Tibial nerve (tissue), 4 donors: ENCODE measurements at places on chromosomes 6 and 20. TPM values are rescaled to one million over a fixed set of nuclear protein-coding genes. Genes with fewer than 3 reads are reported as not detected.
A peak's percentile ranks its signal among the peaks of the same experiment; 100 is the strongest.

GRCh38 chr6:24689964-24690363 lies 23.1 kb downstream of the ACOT13 start:
- no peaks in the 10 kb centered on the region for H3K27me3 ChIP-seq
- no peak for DNase-seq
- H3K4me3 ChIP-seq = no peak overlapping the region
- H3K4me1 ChIP-seq = no peaks in the 10 kb centered on the region
- H3K36me3 ChIP-seq = no peaks in the 10 kb centered on the region

RAMACL gene
- total RNA-seq = 8.5 TPM

GRCh38 chr20:21323640-21324039 lies 20.5 kb downstream of the XRN2 start:
- no peak overlapping the region for H3K4me3 ChIP-seq
- peaks cover 6% of the 10 kb centered on the region for H3K4me1 ChIP-seq
- H3K27ac ChIP-seq = no peak overlapping the region
- DNase-seq = no peak

GRCh38 chr6:30194797-30195690 lies 18.2 kb downstream of the TRIM26 start:
- peaks cover 91% of the 10 kb centered on the region for H3K36me3 ChIP-seq
- H3K27me3 ChIP-seq = no peaks in the 10 kb centered on the region
- no peak overlapping the region for H3K27ac ChIP-seq
- DNase-seq = no peak
- H3K4me3 ChIP-seq = no peak overlapping the region

MARCKS gene
- 182 TPM for total RNA-seq

GRCh38 chr6:84967965-84968364 lies 203.6 kb upstream of the TBX18 start:
- no peaks in the 10 kb centered on the region for H3K4me1 ChIP-seq
- no peak overlapping the region for H3K4me3 ChIP-seq
- H3K36me3 ChIP-seq = no peaks in the 10 kb centered on the region
- no peak overlapping the region for H3K27ac ChIP-seq
- H3K27me3 ChIP-seq = no peaks in the 10 kb centered on the region

GTSF1L gene
- total RNA-seq = not detected

- DNase-seq = no peak
- no peaks in the 10 kb centered on the region for H3K27me3 ChIP-seq
- H3K36me3 ChIP-seq = no peaks in the 10 kb centered on the region
- H3K27ac ChIP-seq = no peak overlapping the region
- no peaks in the 10 kb centered on the region for H3K4me1 ChIP-seq
- no peak overlapping the region for H3K4me3 ChIP-seq
These were observed 150.7 kb downstream of the FRK start for GRCh38 chr6:115909923-115910546.

GRCh38 chr20:7113577-7114466 lies 346.3 kb downstream of the BMP2 start:
- H3K27me3 ChIP-seq = no peaks in the 10 kb centered on the region
- DNase-seq = no peak
- no peak overlapping the region for H3K27ac ChIP-seq
- H3K36me3 ChIP-seq = no peaks in the 10 kb centered on the region

CUL7 gene
- total RNA-seq = 17.5 TPM

GRCh38 chr6:44733868-44734267 lies 346.4 kb downstream of the CDC5L start:
- no peaks in the 10 kb centered on the region for H3K36me3 ChIP-seq
- H3K27me3 ChIP-seq = no peaks in the 10 kb centered on the region
- H3K27ac ChIP-seq = no peak overlapping the region
- no peak for DNase-seq
- H3K4me3 ChIP-seq = no peak overlapping the region

MICA gene
- total RNA-seq = 15.9 TPM

GRCh38 chr20:16501301-16501700 lies 71.9 kb downstream of the KIF16B start:
- no peak for DNase-seq
- H3K36me3 ChIP-seq = no peaks in the 10 kb centered on the region

DNA sequence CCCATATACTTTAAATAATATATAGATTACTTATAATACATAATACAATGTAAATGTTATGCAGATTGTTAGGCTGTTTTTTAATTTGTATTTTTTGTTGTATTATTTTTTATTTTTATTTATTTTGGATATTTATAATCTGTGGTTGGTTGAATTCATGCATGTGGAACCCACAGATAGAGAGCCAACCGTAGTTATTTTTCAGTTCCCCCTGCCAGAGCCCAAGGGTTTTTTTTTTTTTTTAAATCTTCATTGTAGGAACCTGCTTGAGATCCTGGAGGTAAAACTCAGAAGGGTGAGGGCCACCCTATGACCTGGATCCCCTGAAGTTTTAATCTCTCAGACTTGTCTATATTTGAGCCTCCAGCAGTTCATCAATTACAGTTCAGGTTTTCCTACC lies 133.2 kb downstream of the B3GAT2 start:
- no peak overlapping the region for H3K27ac ChIP-seq
- no peak for DNase-seq
- no peak overlapping the region for H3K4me3 ChIP-seq
- H3K36me3 ChIP-seq = no peaks in the 10 kb centered on the region
- peaks cover 8% of the 10 kb centered on the region for H3K4me1 ChIP-seq
- H3K27me3 ChIP-seq = no peaks in the 10 kb centered on the region

GRCh38 chr20:33178726-33179125 lies 10.8 kb downstream of the BPIFA2 start:
- no peak overlapping the region for H3K27ac ChIP-seq
- H3K4me3 ChIP-seq = no peak overlapping the region
- no peaks in the 10 kb centered on the region for H3K36me3 ChIP-seq
- H3K27me3 ChIP-seq = no peaks in the 10 kb centered on the region
- H3K4me1 ChIP-seq = no peaks in the 10 kb centered on the region

INSM1 gene
- total RNA-seq = not detected

- H3K4me1 ChIP-seq = no peaks in the 10 kb centered on the region
- H3K27ac ChIP-seq = no peak overlapping the region
- no peak for DNase-seq
- no peak overlapping the region for H3K4me3 ChIP-seq
- no peaks in the 10 kb centered on the region for H3K27me3 ChIP-seq
- H3K36me3 ChIP-seq = no peaks in the 10 kb centered on the region
These were observed 9.1 kb upstream of the PRELID3B start for GRCh38 chr20:59051666-59052185.

DNA sequence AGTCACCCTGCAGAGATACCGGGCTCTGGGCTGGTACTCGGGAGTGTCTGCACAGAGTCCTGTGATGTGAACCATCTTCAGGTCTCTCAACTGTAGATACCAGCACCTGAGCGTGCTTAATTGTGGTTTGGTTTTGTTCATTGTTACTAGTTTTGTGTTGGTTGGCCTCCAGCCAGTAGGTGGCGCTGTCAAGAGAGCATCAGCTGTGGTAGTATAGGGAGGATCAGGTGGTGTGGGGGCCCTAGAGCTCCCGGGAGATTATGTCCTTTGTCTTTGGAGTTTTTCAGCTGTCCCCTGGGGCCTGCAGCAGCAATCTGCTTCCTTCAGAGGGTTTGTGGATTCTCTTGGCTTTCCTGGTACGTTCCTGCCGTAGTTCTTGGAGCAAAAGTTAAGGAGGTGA lies 67.9 kb downstream of the CDYL start:
- H3K4me3 ChIP-seq = no peak overlapping the region
- no peaks in the 10 kb centered on the region for H3K4me1 ChIP-seq
- H3K27me3 ChIP-seq = no peaks in the 10 kb centered on the region
- H3K36me3 ChIP-seq = no peaks in the 10 kb centered on the region
- H3K27ac ChIP-seq = no peak overlapping the region

- H3K27ac ChIP-seq = no peak overlapping the region
- no peaks in the 10 kb centered on the region for H3K4me1 ChIP-seq
- no peak overlapping the region for H3K4me3 ChIP-seq
- H3K36me3 ChIP-seq = no peaks in the 10 kb centered on the region
- H3K27me3 ChIP-seq = no peaks in the 10 kb centered on the region
- no peak for DNase-seq
These were observed 136.7 kb downstream of the MAP3K4 start for GRCh38 chr6:161128230-161128629.

GRCh38 chr6:168988801-168989200 lies 264.8 kb downstream of the THBS2 start:
- no peak overlapping the region for H3K4me3 ChIP-seq
- H3K4me1 ChIP-seq = no peaks in the 10 kb centered on the region
- H3K36me3 ChIP-seq = no peaks in the 10 kb centered on the region
- peak overlapping the region; percentile 6 for H3K27ac ChIP-seq
- no peaks in the 10 kb centered on the region for H3K27me3 ChIP-seq

GRCh38 chr6:20827798-20828197 lies 293.5 kb downstream of the CDKAL1 start:
- no peak overlapping the region for H3K4me3 ChIP-seq
- no peak for DNase-seq
- no peak overlapping the region for H3K27ac ChIP-seq
- no peaks in the 10 kb centered on the region for H3K27me3 ChIP-seq

DNA sequence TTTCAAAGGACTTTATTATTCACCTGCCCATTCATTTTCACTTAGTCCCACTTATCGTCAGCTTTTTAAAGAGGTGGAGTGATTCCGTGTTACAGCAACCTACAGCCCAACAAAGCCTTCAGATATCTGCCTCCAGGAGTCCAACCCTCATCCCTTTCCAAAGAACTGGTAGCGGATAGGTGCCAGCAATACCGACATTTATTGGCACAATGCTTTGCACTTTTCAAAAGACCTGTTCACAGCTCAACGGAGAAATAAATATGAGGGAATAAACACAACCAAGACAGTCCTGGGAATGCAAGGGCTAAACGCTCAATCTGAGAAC lies 819 bp upstream of the MTRF1L start:
- peak overlapping the region; percentile 84 for H3K27ac ChIP-seq
- no peaks in the 10 kb centered on the region for H3K27me3 ChIP-seq
- no peaks in the 10 kb centered on the region for H3K36me3 ChIP-seq
- H3K4me3 ChIP-seq = peak overlapping the region; percentile 63
- DNase-seq = no peak

DNA sequence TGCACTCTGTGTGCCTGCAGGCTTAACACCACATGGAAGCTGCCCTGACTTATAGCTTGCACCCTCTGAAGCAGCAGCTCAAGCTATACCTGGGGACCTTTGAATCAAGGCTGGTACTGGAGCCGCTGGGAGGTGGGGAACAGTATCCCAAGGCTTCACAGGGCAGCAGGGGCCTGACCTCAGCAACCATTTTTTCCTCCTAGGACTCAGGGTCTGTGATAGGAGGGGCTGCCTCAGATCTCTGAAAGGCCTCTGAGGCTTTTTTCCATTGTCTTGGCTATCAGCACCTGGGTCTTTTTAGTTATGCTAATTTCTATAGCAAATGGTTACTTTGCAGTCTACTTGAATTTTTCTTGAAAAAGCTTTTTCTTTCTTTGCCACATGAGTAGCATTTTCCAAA lies 80.2 kb upstream of the OPRM1 start:
- no peak overlapping the region for H3K27ac ChIP-seq
- no peak overlapping the region for H3K4me3 ChIP-seq
- no peak for DNase-seq
- H3K27me3 ChIP-seq = no peaks in the 10 kb centered on the region
- H3K36me3 ChIP-seq = no peaks in the 10 kb centered on the region
- no peaks in the 10 kb centered on the region for H3K4me1 ChIP-seq

DNA sequence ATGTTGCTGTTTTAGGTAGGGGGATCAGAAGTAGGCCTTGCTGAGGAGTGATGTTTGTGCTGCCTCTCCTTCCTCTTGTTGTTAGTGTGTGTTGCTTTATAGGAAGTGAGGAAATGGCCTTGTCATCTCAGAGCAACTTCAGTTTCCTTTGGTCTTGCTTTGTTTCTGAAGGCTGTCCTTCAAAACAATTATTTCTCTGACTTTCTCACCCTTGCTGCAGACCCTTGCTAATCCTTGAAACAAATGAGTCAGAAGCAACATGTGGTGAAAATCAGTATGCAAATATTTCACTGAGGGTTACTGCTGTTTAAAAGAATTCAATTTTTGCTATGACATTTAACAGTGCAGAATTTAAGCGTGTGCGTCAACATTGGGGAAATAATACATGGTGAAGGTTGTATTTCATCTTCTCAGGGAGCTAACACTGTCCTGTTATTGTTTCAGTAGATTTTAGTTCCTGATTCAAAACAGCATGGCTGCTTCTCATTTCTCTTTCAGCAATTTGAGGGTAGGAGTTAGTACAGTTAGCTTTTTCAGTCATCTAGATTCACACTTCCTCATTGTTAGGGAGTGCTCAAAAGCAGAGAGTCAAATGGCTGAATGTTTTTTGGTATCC lies 13.8 kb downstream of the RNF144B start:
- H3K27ac ChIP-seq = no peak overlapping the region
- no peak for DNase-seq
- no peaks in the 10 kb centered on the region for H3K36me3 ChIP-seq
- peaks cover 16% of the 10 kb centered on the region for H3K4me1 ChIP-seq
- no peak overlapping the region for H3K4me3 ChIP-seq

DNA sequence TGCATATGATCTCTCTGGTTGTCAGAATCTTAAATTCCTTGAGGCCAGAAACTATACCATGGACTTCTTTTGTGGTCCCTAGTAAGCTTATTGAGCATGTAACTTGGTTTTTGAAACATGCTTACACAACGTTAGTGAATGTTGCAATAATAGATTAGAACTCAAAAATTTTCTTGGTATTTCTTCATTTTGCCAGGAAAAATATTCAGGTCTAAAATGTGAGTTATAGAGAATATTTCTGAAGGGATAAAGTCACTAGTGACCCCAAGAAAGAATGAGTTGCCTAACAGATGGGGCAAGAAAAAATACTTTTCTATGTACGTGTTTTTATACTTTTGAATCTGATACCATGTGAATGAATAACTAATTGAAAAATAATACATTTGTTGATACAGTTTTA lies 195.4 kb downstream of the TFAP2A start:
- H3K27ac ChIP-seq = no peak overlapping the region
- no peaks in the 10 kb centered on the region for H3K36me3 ChIP-seq
- H3K4me1 ChIP-seq = no peaks in the 10 kb centered on the region
- H3K4me3 ChIP-seq = no peak overlapping the region

DNA sequence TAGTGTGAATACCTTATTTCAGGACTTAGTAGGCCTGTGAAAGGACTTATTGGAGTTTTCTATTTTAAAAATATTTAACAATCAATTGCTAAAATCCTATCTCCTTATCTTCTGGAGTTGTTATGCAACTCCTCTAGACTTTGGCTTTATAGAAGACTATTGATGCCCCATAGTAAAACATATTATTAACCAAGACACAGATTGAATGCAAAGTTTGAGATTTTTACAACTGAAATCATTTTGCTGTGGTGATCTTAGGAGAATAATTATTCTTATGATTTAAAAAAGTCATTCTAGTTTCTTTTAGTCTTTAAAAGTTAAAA lies 4.5 kb downstream of the HEY2 start:
- peaks cover 23% of the 10 kb centered on the region for H3K27me3 ChIP-seq
- DNase-seq = no peak
- no peak overlapping the region for H3K27ac ChIP-seq
- no peak overlapping the region for H3K4me3 ChIP-seq
- no peaks in the 10 kb centered on the region for H3K36me3 ChIP-seq
- peaks cover 4% of the 10 kb centered on the region for H3K4me1 ChIP-seq

- no peaks in the 10 kb centered on the region for H3K36me3 ChIP-seq
- H3K4me3 ChIP-seq = no peak overlapping the region
- DNase-seq = no peak
- no peaks in the 10 kb centered on the region for H3K4me1 ChIP-seq
These were observed 634.5 kb downstream of the PHF3 start for GRCh38 chr6:64270083-64270482.
